ENCODE measurements at places on chromosomes 3 and 15. TPM values are rescaled to one million over a fixed set of nuclear protein-coding genes. Genes with fewer than 3 reads are reported as not detected.
A peak's percentile ranks its signal among the peaks of the same experiment; 100 is the strongest.

GRCh38 chr3:24601066-24601939, 106.7 kb upstream of the THRB start:
- H3K36me3 ChIP-seq: no peaks in the 10 kb centered on the region
- H3K27ac ChIP-seq: no peak overlapping the region
- H3K4me3 ChIP-seq: no peak overlapping the region
- H3K27me3 ChIP-seq: no peaks in the 10 kb centered on the region

DNA sequence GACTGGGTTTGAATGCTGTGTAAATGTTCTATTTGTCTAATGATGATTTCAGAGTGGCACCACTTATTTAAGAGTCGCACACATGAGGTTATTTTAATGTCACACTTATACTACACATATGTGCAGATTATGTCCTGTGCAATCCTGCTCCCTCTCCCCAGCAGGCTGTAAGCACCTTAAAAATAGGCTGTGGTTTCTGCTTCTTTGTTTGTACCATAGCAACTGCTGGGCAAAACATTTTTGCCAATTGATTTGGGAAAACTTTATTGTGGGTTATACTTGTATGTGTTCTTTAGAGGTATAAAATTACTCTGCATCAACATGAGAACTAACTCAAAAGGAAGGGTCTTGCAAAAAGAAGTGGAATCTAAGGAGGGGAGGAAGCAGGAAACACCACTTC, 318.5 kb downstream of the NTRK3 start:
- no peaks in the 10 kb centered on the region for H3K4me1 ChIP-seq
- no peaks in the 10 kb centered on the region for H3K36me3 ChIP-seq
- no peak for DNase-seq
- H3K27me3 ChIP-seq: no peaks in the 10 kb centered on the region
- H3K4me3 ChIP-seq: no peak overlapping the region

DNA sequence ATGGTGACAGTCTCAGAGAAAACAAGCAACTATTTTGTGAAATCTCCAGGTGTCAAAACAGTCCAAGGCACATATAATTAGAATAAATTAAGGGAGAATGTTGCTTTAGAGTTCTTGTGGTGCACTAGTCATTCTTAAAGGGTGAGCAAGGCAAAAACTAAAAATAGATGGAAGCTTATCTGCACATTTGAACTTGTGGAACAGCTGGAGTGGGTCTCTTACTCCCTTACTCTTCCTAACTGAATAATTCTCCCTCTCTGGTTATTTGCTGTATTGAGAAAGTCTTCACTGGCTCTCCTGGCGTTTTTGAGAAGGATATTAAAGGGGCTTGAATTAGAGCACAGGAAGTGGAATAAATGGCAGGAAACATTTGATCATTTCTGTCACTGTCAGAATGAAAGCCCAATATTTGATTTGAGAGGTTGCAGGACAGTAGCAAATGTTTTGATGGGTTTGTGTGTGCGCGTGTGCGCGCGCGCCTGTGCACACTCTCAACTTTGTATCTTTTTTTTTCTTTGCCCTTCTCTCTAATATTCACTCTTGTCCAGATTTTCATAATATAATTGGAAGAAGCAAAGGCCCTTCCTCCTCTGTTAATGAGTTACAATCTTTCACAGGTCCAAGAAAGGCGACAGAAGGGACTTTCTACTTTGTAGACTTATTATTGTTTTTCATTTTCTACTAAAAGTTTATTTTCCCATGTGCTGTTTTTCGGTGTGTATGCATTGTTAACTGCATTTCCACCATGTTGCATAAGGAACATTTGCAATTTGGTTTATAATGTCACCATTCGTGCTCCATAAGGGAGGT, 40.9 kb downstream of the AKAP13 start:
- no peak for DNase-seq
- no peaks in the 10 kb centered on the region for H3K27me3 ChIP-seq
- H3K27ac ChIP-seq: peak overlapping the region; percentile 16
- peaks cover 57% of the 10 kb centered on the region for H3K4me1 ChIP-seq

The PP2D1 gene
- total RNA-seq: not detected

The ATP13A5 gene
- total RNA-seq: not detected

GRCh38 chr3:158058495-158059130, 47.6 kb downstream of the SHOX2 start:
- no peaks in the 10 kb centered on the region for H3K4me1 ChIP-seq
- H3K36me3 ChIP-seq: no peaks in the 10 kb centered on the region

GRCh38 chr3:63654931-63655330, 2.5 kb downstream of the SNTN start:
- peaks cover 9% of the 10 kb centered on the region for H3K4me1 ChIP-seq
- no peaks in the 10 kb centered on the region for H3K36me3 ChIP-seq
- no peak overlapping the region for H3K27ac ChIP-seq
- H3K27me3 ChIP-seq: no peaks in the 10 kb centered on the region
- no peak for DNase-seq

The CASR gene
- total RNA-seq: not detected

The AHSG gene
- total RNA-seq: not detected

All from osteocyte (in vitro differentiated cells).